ENCODE measurements at places on chromosomes 5 and 9.

GRCh38 chr9:27755846-27756245 is 182.6 kb upstream of the C9orf72 start:
- no peak for DNase-seq

DNA sequence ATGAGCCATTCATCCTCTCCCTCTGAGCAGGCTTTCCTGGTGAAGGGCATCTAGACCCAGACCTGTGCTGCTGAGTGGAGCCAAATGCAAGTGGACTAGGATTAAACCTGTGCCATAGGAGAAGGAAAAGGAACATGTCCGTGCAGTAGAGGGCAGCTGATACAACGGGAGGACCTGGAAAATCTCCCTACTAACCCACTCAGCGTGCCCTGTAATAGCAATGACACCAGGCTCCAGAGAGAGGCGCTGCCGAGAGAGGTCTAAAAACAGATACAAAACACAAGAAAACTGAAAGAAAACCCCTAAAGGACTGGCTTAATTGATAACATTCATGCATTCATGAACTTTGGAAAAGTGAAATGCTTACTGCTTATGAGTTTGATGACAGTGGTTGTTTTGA is 60.8 kb downstream of the PFDN1 start:
- DNase-seq, result no peak

DNA sequence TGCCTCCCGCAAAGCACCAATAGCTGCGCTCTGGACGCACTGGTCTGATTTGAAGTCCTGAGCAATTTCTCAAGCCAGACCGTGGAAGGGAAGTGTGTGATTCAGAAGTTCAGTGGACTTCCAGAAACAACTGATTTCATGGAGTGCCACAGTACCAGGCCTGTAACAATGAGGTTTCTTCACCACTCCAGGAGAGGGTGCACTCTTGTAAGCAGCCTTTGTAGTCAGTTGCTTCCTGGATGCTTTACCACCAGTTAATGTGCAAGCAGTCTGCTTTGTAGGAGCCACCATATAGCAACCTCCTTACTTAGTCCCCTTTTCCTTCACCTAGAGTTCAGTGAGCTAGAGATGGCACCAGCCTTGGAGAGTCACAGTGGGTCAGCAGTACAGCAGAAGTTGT is 12.3 kb downstream of the CAAP1 start:
- no peak for DNase-seq

- DNase-seq, result no peak
Observed at GRCh38 chr5:158975363-158975762, 124.4 kb downstream of the EBF1 start.

DNA sequence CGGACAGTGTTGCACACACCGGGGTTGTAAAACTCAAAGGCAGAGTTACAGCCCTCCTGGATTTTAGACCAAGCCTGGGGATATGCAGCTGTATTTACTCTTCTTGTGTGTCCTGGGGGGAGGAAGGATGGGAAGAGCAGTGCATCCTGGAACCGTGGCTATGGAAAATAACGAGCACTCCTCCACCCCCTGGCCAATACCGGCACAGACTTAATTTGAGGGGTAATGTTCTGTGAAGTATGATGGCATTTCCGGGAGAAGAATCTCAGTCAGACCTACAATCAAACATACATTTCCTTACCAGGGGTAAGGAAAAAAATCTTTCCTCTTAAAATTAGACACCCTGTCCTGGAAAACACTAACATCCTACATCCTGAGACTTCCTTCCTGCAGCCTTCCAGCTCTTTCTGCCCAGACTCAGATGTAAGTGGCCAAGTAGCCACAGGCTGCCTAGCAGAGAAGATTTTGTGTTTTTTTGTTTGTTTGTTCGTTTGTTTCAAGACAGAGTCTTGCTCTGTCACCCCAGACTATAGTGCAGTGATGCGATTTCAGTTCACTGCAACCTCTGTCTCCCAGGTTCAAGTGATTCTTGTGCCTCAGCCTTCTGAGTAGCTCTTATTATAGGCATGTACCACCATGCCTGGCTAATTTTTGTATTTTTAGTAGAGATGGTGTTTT is 11.0 kb upstream of the ERMP1 start:
- peak; percentile 41 for DNase-seq

DNA sequence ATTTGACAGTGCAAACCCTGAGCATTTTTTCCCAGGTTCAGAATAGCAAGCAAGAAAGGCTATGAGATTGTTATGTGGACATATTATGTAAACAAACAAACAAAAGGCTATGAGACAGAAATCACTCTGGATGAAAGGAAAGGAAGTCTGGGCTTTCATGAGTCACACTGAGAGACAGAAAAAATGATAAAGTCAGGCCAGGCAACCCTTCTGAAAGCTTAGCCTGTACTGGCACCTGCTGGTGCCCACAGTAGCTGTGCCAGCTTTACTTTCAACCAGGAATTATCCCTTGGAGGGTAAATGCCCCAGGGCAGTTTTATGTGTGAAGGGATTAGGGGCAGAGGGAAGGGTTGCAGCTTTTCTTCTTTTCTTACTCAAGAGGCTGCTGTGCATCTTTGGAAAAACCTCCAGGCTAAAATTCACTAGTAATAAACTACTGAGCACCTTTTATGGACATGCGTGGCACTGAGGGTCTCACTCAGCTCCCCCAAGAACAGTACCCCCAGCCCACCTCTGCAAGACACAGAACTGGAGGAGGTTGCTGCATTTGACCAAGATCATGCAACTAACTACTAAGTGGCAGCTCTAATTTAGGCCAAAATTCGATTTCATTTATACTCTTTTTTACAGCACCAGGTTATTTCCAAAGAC is 41.7 kb downstream of the ACTL7B start:
- DNase-seq, result peak; percentile 49

GRCh38 chr5:151315998-151316597 is 12.5 kb upstream of the SLC36A3 start:
- DNase-seq, result peak; percentile 61

DNA sequence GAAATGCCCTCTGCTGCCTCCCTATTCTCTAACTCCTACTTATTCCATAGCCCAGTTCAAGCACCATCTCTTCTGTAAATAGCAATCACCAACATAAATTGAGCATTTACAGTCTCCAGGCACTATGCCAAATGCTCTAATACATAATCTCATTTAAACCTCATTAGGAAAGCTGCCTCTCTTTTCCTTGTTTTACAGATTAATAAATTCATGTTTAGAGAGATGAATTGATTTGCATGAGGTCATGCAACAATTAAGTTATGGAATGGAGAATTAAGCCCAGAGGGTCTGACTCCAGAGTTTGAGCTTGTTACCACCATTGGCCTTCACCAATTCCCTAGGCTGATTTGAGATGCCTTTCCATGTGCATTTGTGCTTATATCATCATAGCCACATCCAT is 23.4 kb upstream of the RFX3 start:
- DNase-seq, result no peak

DNA sequence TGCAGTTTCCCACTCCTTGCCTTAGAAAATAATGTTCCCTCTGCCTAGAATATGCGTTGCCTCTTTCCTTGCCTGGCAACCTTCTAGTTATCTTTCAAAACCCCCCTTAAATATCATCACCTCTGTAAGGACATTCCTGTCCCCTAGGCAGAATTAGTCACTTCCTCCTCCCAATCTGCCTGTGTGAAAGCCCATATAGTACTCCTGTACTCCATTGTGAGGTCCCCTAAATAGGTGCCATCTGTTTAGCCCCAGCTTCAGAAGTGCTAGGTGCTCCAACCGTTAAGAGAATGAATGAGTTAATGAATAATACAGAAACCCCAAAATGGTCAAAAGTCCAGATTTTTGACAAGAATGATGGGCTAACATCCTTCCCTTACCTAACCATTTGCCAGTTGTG is 181.4 kb downstream of the GDNF start:
- no peak for DNase-seq

DNA sequence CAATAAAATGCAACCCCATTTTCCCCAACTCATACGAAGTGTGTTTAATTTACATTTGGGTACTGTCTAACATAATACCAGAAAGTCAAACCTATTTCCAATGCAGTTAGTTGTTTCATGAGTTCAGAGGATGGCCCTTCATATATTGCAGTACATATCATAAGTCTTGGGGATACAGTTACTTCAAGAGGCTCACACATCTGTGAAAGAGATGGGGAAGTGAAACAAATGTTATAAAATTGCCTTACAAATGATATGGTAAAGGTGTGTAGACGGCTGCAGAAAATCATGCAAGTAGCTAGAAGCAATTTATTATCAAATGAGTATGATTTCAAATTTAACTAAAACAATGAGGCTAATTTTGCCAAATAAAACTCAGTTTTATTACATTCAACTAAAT is 219.0 kb upstream of the CDH12 start:
- no peak for DNase-seq

- no peak for DNase-seq
Observed at GRCh38 chr9:108467653-108468324, 388.0 kb downstream of the ACTL7B start.

- peak; percentile 18 for DNase-seq
Observed at GRCh38 chr5:74938250-74938933, 72.2 kb upstream of the FAM169A start.

GRCh38 chr5:64019746-64020145 is 57.5 kb upstream of the HTR1A start:
- no peak for DNase-seq

DNA sequence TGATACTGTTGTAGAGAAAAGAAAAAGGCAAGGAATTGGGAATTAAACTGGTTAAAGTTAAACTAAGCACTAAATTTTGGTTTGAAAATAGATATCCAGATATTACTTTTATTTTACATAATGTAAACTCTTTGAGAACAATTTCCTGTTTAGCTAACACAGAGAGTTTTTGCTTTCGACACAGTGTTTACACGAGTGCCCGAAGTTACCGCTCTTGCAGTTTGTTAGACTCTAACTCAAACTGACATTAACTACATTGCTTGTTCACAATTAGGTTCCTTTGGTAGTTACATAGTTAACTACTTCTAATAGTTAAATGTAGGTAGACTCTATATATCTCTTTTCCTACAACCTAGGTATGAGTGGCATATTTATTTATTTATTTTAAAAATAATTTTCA is 117.1 kb upstream of the CHD1 start:
- no peak for DNase-seq

DNA sequence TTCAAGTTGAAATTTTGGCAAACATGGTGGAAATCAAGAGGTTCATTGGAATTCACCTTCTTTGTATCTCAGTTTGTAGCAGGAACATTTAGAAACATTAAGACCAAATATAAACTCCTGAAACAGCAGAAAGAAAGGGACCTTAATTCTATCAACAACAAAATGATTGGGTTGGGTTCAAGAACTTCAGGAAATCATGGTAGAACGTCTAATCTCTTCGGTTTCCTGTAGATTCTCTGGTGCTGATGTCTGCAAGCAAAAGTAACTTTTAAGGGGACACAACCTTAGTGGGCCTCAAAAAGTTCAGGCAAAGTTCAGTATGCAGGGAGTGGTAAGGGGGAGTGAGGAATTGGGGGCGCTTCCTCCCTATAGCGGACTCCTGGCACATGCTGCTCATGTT is 3.4 kb downstream of the IL33 start:
- no peak for DNase-seq

- no peak for DNase-seq
Observed at GRCh38 chr5:77839691-77840090, 63.6 kb upstream of the TBCA start.

- DNase-seq, result no peak
Observed at GRCh38 chr5:135215617-135216470, 181.8 kb upstream of the PITX1 start.

GRCh38 chr5:72407541-72407940 is 87.4 kb downstream of the PTCD2 start:
- DNase-seq, result no peak

- peak; percentile 65 for DNase-seq
Observed at GRCh38 chr9:117772960-117773359, 68.8 kb downstream of the TLR4 start.

DNA sequence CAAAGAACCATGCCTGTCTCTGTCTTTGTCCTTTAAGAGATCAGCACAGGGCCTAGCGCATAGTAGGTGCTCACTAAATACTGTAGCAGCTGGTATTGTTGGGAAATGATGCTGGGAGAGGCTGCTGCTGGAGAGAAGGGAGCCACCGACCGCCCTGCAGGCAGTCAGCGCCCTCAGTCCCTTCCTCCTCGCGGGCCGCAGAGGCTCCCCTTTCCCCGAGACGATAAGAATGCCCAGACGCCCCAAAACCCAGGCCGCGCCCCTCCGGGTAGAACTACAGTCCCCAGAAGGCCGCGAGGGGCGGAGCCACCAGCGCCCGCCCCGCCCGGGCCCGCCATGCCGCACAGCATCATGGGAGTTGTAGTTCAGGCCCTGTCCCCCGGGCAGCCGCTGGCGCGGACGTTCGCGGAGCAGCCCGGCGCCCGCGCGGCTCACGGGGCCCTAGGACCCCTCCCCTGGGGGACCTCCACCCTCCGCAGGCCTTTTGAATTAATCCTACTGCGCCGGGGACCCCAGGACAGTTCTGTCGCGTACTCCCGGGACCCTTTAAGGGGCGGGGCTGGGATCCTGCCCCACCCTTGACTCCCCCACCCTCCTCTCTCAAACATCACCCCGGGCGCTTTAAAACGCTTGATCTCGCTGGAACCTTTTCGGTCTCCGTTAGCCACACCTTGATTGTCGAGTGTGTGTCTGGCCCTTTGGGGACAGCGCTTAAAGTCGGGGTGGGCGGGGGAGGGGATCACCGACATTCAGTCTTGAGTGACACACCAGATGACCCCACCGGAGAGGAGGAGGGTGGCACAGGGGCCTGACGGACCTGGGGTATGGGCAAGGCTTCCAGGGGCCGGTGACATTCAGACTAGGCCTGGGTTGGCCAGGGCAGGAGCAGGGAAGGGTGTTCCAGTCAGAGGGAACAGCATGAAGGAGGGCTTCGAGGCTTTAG is 24.8 kb upstream of the IER5L start:
- peak; percentile 76 for DNase-seq

GRCh38 chr9:120768247-120768646 is 25.0 kb downstream of the FBXW2 start:
- DNase-seq, result no peak

- DNase-seq, result no peak
Observed at GRCh38 chr5:54738118-54738972, 220.8 kb downstream of the SNX18 start.

DNA sequence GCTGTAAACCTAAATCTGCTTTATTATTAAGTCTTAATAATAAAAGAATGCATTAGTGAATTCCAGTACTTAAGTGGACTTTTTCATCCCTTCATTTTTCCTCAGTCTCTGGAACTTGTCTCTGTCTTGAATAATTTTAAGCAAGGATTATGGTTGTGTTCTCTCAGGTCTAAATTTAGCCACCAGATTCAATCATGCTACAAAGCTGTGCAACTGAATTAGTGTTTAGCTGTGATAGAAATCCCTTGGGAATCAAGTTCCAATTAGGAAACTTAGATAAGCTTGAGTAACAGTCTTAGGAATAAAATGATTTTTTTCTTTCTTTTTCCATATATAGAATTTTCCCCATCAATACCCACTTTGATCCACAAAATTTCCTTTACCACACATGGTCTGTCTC is 104.3 kb downstream of the PLPPR1 start:
- DNase-seq, result no peak

GRCh38 chr5:120604884-120605283 is 140.8 kb downstream of the PRR16 start:
- DNase-seq, result peak; percentile 93

DNA sequence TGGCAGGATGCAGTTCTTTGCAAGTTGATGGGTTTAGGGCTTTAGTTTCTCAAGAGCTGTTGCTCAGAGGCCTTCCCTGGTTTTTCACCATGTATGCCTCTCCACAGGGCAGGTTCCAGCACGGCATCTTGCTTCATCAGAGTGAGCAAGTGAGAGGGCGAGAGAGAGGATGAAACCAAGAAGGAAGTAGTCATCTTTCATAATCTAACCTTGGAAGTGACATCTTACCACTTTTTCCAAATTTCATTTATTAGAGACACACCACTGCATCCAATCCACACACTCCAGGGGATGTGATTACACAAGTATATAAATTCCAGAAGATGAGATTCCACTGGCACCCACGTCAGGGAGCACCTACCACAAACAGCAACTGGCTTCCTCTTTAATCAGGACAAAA is 294.4 kb downstream of the MARCHF11 start:
- peak; percentile 23 for DNase-seq

Measured in astrocyte of the spinal cord (primary cell).